Hematopoietic multipotent progenitor cell treated with erythropoietin and hydrocortisone succinate and interleukin-3 and kit ligand, for 6 days (in vitro differentiated cells): ENCODE measurements at places on chromosomes 2 and 18.

DNA sequence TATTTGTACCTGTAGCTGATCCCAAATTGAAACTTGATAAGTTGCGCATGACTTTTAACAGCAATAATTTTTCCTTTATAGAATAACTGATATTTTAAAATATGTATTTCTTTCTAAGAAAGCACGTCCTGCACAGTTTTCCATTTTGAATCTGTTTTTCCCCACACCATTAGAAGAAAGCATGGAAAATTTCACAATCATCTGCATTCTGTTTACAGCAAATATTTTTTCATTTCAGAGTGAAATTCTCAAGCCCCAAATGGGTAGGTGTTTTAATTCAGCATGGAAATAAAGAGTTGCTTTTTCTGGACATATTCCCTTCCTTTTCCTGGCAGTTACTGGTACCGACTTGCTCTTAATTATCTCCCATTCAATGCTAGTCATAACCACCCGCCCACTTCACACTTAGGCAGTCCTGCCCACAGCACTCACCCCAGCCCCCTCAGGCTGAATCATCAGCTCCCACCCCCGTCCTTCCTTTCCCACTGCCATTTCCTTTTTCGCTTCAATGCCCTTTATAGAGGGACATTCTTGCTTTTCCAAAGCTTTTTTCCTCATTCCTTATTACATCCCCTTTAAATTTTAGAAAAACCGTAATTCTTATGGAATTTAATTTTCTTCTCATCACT is 89.2 kb upstream of the GLS start:
- DNase-seq: no peak

DNA sequence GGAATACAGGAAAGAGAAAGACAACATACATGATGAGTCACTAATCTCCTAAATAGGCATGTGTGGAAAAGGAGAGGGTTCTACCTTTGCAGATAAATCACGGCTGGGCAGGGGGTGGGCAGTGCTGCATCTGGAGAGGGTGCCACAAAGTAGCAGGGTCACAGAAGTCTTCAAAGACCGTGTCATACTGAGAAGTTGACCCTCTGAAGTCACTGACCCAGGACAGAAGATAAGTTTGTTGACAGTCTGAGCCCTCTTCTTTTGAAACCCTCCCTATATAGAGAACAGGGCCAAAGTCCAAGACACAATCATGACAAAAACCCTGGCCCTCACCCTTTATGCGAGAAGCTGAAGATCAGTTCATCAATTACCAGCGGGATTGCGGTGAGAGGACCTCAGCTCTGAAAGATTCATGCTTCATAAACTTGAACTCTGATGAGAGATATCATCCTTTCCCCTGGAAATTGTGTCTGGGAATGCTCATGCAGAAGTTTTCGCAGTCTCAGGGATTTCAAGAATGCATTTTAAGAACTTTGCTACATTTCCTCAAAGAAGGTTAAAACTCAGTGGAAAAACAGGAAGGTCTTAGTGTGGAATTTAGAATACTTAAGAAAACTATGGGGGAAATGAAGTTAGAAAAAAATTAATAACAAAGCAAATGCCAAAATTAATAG is 129.5 kb downstream of the FAM124B start:
- no peak for DNase-seq

- no peak for DNase-seq
Measured at GRCh38 chr2:37570773-37571586, 100.5 kb downstream of the CDC42EP3 start.

DNA sequence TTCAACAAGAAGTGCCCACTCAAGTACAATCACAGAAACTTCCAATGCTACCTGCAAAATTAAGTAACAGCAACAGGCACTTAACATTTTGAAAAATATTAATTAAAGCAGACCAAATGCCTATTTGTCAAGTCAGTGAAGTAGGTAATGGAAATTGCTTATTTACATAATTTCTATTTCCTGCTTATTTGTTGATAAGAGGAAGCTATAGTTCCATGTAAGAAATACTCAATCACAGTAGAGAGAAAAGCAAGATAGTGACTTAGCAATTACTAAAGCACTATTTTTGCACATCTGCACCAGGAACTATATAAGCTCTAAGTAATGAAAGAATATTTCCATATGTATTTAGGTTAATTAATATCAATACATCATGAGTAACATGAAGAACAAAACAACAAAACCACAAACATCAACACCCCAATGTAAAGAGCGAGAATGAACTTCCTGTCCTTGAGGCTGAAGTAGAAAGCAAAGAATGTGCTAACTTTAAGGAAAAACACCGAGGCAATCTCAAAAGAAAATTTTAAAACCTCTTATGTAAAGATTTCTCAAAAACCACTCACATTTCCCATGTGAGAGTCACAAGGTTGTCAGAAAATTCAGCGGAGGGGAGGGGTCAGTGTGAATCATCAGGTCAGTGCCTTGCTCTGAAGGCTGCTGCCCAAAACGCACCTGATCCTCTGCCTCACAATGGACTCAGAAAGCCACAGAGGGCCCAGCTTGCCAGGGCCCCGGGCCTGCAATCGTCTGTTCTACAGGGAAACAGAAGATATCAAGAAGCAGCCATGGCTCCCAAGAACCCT is 12.5 kb downstream of the NPC1 start:
- no peak for DNase-seq
